ENCODE measurements at places on chromosomes 6 and 20.

GRCh38 chr20:44174996-44175765 is 11.8 kb downstream of the JPH2 start:
- DNase-seq = no peak

DNA sequence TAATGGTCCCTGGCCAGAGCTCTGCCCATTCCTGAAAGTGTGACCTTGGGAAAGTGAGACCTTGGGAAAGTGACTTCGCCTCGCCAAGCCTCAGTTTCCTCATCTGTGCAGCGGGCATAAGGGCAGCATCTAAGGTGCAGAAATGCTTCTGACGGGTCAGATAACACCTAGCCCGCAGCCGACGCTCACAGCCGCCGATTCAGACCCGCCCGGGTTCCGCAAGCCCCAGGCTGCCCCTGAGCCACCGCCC is 486 bp downstream of the FKBP1A start:
- DNase-seq = no peak

- no peak for DNase-seq
Measured at GRCh38 chr6:31794866-31795615, 511 bp downstream of the VARS1 start.

- DNase-seq = no peak
Measured at GRCh38 chr6:25309886-25310285, 30.7 kb downstream of the CARMIL1 start.

- no peak for DNase-seq
Measured at GRCh38 chr6:45513213-45513618, 135.5 kb upstream of the SUPT3H start.

GRCh38 chr6:44309092-44309491 is 4.1 kb downstream of the AARS2 start:
- no peak for DNase-seq

Measured in CD4-positive, alpha-beta T cell treated with Interleukin-15 for 4 hours (primary cell).